ENCODE measurements at places on chromosomes 16 and 17.

DNA sequence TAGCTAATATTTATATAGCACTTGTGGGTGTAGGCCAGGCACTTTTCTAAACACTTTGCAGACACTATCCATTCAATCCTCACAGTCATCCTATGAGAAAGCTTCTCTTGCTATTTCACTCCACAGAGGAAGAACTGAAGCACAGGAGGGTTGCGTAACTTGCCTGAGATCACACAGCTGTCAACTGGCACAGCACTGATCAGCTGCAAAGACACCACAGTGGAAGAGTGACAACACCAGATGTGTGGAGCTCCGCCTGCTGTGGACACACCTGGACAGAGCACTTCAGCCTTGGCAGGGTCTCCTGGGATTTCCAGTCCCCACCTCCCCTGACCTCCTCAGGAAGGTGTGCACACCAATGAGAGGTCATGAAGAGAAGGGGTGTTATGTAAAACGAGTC, 13.3 kb upstream of the CNEP1R1 start:
- no peak for DNase-seq

- no peak for DNase-seq
Measured at GRCh38 chr17:38439436-38439835, 11.2 kb downstream of the ARHGAP23 start.

- no peak for DNase-seq
Measured at GRCh38 chr16:49351096-49351487, 22.5 kb upstream of the C16orf78 start.

DNA sequence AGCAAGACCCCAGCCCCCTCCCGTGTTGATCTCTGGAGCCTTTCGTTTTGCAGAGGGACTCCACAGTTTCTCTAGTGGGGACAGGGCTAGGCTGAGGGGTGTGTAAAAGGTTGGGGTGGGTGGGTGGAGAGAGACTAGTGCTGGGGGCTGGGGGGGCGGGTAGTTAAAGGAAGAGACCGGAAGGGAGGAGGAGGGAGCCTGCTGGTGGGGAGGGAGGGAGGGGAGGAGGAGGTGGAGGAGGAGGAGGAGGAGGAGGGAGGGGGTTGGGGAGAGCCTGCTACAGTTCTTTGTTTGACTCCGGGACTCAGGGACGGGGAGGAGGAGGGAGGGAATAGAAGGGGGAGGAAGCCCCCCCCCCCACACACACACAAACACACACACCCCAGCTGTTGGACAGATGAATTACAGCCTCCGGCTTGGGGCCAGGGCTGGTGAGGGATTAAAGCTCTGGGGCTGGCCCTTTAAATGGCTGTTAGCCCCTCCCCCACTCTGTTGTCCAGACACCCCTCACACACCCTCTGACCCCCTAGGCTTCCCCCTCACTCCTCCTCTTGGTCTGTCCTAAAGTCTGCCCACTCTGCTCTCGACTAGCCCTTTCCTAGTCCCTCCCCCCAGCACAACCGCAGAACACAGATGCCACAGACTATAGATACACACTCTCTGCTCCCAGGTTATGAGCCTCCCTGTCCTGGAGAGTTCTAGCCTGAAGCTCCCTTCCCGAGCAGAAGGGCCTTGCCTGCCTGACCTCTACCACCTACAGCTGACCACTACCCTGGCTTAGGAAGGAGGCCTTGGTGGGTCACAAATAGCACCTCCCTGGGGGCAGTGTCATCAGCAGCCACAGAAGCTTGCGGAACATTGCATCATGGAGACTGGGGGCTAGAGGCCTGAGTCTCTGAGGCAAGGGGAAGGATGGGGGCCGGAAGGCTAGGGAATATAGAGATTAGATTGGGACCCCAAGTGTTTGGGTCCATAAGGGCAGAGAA, 4.4 kb downstream of the KDM6B start:
- peak; percentile 88 for DNase-seq

- DNase-seq, result no peak
Measured at GRCh38 chr17:409308-409847, 56.8 kb upstream of the RPH3AL start.

DNA sequence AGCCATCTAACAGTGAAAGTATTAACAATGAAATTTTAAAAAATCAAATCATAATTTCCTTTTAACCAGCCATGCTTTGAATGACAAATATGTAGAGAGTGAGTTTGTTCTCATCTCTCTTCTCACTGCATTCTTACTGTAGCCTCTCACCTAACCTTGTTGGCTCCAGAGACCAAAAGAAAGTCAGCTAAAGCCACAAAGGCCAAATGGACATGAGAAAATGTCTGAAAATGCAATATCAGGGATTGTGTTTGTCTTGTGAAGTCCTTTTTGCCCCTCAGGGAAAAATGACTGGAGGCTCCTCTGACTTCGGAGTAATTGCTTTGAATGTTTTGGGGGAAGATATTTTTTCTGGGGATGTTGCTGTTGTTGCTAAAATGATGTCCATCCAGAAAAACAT, 166.3 kb downstream of the SLC39A11 start:
- no peak for DNase-seq

DNA sequence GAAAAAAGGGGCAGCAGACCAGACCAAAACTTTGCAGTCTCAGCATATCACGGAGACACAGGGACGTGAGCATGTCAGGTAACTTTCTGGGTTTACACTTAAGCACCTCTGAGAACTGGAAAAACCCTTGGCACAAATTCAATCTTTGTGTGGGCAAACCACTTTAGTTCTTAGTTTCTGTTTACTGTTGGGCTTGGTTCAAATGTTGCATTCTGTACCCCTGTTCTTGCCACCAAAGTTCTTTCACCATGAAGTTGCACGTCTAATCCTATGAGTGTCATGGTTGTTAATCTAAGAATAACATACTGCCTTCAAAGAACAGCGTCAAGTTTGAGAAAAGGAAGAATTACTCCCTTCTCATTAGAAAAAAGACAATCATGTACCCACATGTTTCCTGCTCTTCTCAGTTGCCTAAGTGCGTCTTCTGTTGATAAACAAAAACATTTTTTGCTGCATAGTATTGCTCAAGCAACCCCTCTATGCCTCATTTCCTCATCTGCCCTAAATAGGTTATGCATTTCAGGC, 11.6 kb downstream of the KRT33A start:
- no peak for DNase-seq
